ENCODE measurements at places on chromosomes 4 and X.

DNA sequence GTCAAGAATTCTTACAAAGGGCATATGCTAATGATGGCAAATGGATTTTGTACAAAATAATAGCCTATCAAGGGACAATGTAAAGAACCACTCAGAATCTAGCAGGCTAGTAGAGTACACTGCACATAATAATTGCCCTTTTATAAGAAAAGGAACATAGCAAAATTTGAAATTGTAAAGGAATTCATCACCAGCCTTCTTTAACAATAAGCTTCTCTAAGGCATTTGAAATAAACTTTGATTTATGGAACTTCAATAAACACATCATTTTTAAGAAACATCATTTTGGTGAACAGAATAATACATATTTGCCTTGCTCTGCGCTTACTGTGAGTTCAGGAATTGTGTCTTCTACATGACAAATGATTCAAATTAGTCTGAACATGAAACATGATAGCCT, 9.7 kb upstream of the ATP10D start:
- DNase-seq, result no peak

GRCh38 chr4:77093401-77093800, 17.6 kb upstream of the CCNI start:
- DNase-seq, result no peak

GRCh38 chr4:152340818-152341217, 195.1 kb downstream of the FBXW7 start:
- DNase-seq, result no peak

DNA sequence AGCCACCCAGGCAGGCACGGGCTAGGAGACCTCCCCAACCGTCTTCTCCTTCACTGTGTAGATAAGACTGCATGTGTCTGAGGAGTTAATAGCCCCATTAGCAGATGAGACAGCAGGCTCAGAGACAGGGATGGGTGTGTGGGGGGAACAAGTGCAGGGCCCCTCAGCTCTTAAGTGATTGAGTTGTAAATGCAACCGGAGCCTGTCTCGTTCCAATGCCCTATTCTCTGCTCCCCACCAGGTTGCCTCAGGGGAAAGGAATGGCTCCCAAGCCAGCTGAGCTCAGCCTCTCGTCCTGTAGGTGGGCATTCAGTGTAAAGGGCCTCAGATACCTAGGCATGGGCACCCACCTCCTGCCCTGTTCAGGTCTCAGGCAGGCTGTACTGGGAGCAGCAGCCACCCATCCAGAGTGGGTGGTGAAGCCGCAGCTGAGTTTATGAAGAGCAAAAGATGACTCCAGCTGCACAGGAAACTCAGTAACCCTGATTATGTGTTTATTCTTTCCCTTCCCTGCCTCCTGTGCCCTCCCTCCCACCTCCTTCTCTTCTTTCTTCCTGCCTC, 87.3 kb downstream of the PJA1 start:
- no peak for DNase-seq

DNA sequence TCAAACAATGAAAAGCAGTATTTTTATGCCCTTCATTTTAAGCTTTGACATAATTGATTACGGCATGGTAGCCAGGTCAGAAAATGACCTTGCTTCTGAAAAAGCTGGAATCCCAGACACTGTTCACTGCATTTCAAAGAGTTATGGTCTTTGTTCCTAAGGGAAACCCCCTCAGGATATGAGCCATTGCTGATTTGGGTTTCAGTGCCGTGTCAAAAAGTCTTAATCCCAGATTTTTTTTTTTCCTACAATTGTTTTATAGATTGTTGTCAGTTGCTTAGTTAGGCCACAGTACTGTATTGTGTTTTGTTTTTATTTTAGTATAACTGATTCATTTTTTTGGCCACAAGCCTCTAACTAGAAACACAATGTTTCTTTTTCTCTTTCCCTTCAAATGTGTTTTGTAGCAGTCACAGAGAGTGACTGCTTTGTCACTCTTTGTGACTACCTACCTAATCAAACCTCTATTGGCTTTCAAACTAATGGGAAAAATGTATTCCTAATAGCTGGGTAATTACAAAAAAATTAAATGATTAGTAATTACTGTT, 10.3 kb downstream of the WDR44 start:
- no peak for DNase-seq

DNA sequence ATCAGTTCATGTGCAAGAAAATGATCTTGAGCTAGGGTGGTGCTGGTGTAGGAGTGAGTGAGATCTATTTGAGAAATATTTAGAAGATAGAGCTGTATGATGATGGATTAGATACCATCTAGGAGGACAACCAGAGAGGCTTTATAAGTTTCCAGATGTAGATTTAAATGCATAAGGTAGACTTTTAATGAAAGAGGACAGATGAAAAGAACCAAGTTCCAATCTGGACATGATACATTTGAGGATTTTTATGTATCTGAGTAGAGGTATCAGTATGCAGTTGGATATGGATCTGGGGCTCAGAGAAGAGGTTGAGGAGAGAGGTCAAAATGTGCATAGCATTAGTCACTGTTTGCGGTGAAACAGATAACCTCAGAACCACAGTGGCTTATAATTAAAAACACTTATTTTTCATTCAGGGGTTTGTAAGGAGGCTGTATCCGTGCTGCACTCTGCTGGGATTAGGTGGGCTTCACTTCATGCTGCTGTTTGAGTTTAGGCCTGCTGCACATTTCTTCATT, 348.7 kb downstream of the BMPR1B start:
- DNase-seq, result no peak

GRCh38 chr4:185774131-185774653, 37.8 kb downstream of the SORBS2 start:
- no peak for DNase-seq

DNA sequence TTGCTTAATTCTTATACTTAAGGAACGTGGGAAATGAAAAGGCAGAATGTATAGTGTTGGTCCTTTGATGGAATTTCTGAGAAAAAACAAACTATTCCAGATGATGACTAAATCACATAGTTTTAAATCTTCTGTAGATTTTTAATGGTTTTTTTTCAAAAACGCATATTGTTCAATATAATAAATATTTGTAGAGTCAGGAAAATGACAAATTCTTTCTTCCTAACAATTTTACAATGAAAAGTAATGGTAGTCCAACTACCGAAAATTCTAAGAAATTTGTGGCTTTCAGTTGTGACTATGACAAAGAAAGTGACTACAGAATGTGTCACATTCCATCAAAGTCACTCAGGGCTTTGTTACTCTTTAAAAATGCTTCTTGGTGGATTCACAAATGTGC, 164.8 kb upstream of the PITX2 start:
- DNase-seq, result no peak

- no peak for DNase-seq
Observed at GRCh38 chr4:4271912-4272311, 18.0 kb downstream of the LYAR start.

DNA sequence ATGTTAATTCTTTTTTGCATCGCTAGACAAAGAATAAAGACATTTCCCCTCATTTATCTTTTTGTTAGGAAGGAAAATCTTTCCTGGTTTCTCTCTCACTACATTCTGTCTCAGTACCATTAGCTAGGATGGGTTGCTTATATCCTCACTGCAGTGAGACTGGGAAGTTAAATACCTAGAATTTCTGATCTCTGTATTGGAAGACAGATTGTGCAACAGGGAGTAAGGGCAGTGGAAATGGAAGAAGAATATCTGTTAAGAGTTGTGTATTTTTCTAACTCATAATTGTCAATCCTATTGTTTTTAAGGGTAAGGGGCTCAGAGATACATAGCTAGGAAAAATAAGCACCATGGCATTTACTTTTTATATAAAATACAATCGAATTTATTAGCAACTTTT, 19.6 kb downstream of the PTPN13 start:
- no peak for DNase-seq

- no peak for DNase-seq
Observed at GRCh38 chr4:95637043-95637600, 88.3 kb upstream of the UNC5C start.

DNA sequence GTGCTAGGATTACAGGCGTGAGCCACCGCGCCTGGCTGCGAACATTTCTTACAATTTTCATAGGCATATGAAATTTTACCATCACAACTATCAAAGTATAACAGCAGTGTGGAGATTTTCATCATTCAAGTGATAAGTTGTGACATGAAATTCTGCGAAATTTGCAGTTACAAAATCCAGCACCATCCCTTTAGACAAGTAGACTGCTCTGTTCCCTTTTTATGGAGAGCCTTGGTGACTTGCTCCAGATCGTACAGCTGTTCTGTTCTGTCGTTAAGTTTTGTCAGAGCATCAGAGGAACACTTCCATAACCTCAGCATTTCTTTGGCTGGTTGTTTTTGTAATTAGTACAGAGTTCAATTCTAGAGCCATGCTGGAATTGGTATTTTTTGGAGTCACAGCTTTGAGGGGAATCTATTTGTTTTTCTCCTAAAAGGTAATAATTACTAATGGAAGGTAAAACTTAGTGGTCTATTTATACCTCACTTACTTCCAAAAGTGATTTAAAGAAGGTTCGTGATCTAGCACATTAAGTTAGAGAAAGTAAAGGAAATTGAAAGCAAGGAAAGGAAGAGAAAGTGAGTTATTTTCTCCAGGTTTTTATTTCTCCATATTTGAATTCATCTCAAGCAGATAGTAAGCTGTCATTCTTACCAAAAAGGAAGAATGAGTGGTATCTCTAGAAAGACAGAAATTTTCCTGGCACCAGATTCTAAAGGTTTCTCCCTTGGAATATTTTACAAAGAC, 22.1 kb downstream of the ZRSR2 start:
- no peak for DNase-seq

DNA sequence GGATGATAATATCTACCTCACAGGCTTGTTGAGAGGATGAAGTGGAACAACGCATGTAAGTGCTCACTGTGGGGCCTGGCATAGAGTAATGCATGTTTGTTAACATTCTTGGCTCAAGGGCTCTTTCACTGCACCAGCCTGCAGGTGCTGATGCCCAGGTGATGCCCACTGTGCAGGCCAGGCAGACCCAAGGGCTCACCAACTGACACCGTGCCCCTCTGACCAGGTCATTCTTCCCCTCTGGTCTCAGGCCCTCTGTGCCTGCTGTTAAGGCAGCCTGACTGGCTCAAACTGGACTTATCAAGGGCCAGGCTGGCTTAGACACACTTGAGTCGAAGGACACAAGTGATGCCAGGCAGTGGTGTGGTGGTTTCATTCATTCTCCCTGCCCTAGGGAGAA, 90.5 kb downstream of the PJA1 start:
- DNase-seq, result no peak

Measured in SHP77 (cell line).